Upper lobe of left lung (tissue), 6 donors: ENCODE measurements at places on chromosomes 12 and 14. TPM values are rescaled to one million over a fixed set of nuclear protein-coding genes. Genes with fewer than 3 reads are reported as not detected.
A peak's percentile ranks its signal among the peaks of the same experiment; 100 is the strongest.

DNA sequence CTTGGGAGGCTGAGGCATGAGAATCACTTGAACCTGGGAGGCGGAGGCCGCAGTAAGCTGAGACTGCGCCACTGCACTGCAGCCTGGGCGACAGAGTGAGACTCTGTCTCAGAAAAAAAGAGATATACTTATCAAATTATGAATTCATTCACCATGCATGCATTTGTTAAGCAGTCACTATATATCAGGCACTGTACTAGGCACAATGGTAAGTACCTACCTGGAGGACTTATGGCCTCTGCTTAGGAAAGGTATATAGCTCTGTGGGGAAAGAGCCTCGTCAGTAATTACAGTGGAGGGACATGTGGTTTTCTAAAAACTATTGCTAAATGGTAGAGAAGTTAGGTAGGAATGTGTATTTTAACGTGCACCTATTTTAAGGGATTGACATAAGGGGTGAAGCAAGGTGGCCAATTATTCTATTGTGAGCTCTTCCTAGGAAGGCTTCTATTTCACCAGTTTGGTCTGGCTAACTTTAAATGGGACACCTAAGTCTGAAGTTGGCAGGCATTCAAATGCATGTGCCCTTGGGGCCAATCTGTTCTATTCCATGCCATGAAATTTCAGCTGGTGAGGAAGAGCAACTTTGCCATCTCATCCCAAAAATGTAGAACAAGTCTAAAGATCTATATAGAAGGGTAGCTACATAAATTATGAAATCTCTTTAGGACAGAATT lies 15.0 kb downstream of the TCP11L2 start:
- DNase-seq = no peak

- no peak for DNase-seq
These were observed 18.0 kb upstream of the RNASE10 start for GRCh38 chr14:20487396-20487725.

GRCh38 chr14:75648066-75648838 lies 12.4 kb downstream of the ERG28 start:
- DNase-seq = peak; percentile 77

DNA sequence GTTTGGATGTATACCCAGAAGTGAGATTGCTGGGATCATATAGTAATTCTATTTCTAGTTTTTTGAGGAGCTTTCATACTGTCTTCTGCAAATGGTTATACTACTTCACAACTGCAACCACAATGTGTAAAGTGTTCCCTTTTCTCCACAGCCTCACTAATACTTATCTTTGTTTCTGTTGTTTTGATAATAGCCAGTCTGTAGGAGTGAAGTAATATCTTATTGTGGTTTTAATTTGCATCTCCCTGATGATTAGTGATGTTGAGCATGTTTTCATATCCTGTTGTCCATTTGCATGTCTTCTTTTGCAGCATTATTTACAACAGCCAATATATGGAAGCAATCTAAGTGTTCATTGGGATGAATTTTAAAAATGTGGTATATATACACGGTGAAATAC lies 29.9 kb downstream of the GABARAPL1 start:
- DNase-seq = no peak

GRCh38 chr14:90355540-90356518 lies 24.1 kb upstream of the NRDE2 start:
- no peak for DNase-seq

DNA sequence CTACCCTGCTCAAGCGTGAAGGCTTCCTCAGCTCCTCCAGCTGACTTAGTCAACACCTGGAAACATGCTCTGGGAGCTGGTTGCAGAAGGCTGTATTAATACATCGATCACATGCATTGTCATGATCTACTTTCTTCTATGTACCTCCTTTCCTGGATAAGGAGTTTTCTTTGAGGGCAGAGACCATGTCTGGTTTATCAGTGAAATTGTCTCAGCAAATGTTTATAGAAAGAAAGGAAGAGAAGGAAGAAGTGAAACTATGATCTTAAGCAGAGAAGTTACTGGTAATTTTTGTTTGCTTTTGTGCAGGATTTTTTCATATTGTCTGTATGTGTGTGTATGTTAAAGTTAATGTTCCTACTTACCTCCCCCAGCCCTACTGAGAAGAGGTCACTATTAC lies 4.5 kb downstream of the DYRK4 start:
- no peak for DNase-seq

Gene PARPBP
- total RNA-seq = 1.8 TPM

DNA sequence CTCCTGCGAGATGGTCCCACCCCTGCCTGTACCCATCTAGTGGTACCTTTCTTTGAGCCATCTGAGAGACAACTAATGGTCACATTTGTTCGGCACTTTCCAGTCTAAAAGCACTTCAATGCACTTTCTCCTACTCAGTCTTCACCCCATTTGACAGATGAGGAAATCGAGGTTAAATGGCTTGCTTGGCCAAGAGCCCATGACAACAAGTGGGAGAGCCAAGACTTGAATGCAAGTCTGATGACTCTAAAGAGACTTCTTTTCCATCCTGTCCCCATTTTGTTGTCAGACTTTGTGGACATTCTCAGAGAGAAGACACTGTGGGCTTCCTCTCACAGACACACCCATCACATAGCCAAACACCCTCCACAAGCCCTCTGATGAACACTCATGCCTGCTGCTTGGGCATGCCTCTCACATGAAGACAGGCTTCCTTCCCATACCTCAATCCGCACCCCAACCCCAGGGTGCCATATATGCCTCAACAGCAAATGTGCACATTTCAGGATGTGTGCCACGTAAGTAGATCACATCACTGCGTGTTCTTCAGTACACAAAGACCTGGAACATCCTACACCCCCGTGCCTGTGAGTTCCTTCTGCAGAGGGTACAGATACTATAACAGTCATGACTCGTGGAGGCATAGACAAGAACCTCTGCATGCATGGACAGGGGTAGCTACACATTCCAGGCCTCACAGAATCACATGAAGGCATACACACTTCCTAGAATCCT lies 805 bp downstream of the MYH7 start:
- DNase-seq = peak; percentile 13

GRCh38 chr14:74599321-74599761 lies 12.7 kb downstream of the LTBP2 start:
- DNase-seq = no peak

DNA sequence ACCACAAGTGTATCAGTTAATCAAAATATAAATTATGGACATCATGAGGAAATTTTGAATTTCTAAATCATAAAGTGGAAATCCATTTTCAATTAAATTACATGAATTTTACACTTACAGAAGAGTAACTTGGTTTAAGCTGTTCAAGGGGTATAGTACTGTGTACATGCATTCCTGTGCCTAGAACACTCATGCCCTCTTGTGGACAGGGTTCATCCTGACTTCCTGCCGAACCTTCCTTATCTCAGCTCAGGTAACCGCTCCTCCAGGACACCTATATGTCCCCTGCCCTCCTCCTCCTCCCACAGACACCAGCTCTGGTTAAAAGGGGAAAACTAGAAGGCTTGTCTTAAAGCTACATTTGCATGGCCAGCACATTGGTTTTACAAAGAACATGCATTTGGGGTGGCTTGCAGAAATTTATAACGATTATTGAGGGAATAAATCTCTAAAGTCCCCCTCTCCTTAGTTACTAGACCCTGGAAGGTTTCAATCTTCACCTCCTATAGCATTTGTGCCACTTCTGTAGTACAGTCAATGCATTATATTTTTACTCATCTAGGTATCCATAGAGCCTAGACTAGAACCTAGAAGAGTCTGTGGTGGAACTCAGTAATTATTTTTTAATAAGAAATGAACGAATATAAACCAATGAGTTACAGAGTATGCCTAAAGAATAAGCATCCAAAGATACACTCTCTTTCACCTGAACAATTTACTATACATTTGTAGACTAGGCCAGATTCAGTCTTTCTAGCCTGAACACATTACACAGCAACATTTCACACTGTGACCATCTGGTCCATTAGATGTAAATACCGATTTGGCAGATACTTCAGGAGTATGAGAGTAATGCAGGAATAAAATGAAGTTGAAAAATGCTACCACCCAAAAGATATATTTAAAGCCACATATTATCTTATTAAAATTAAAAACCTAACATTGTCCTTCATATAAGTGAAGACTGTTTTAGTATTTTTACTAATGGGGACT lies 345.6 kb downstream of the PAWR start:
- no peak for DNase-seq

GRCh38 chr14:68791902-68792677 lies 777 bp downstream of the ZFP36L1 start:
- no peak for DNase-seq

GRCh38 chr12:13199592-13199991 lies 3.1 kb downstream of the EMP1 start:
- no peak for DNase-seq

GRCh38 chr12:53500142-53500775 lies 824 bp upstream of the TARBP2 start:
- peak; percentile 80 for DNase-seq

GRCh38 chr12:121579190-121579791 lies 1.5 kb downstream of the KDM2B start:
- peak; percentile 89 for DNase-seq

DNA sequence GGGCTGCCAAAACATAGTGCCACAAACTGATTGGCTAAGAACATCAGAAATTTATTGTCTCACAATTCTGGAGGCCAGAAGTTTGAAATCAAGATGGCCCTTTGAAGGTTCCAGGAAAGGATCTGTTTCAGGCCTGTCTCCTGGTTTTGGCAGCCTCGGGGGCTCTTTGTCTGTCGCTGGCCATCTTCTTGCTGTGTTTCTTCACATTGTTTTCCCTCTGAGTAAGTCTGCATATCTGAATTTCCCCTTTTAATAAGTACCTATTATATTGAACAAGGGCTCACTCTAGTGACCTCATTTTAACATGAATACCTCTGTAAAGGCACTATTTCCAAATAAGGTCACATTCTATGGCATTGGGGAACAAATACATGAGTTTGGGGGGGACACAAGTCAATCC lies 467.1 kb upstream of the MGAT4C start:
- DNase-seq = no peak

DNA sequence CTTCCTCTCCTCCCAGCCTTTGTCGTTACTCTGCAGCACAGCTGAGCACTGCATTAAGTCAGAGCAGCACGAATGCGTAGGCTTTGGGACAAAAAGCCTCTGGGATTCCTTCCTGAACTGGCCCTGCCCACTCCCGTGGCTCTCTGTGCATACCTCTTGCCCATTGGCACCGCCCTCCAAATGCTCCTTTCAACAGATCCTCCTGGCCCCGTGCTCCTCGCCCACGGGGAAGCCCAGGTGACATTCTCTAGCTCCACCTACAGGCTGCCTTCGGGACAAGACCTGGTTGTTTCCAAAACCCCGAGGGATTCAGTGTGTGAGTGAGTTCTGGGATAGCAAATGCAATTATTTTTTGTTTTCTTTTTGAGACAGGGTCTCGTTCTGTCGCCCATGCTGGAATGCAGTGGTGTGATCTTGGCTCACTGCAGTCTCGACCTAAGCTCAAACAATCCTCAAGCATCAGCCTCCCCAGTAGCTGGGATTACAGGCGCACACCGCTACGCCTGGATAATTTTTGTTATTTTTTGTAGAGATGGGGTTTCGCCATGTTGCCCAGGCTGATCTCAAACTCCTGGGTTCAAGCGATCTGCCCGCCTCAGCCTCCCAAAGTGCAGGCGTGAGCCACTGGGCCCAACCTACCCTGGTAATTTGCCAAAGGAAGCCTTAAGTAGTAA lies 17.9 kb upstream of the TDRD9 start:
- no peak for DNase-seq
